ENCODE measurements at places on chromosomes 3 and 15. TPM values are rescaled to one million over a fixed set of nuclear protein-coding genes. Genes with fewer than 3 reads are reported as not detected.
A peak's percentile ranks its signal among the peaks of the same experiment; 100 is the strongest.

SPESP1 gene
- not detected for total RNA-seq

ASB14 gene
- not detected for total RNA-seq

SPINK8 gene
- total RNA-seq = not detected

ADGRG7 gene
- total RNA-seq = 18.3 TPM

- H3K27me3 ChIP-seq = no peaks in the 10 kb centered on the region
- H3K4me3 ChIP-seq = no peak overlapping the region
- no peaks in the 10 kb centered on the region for H3K4me1 ChIP-seq
- no peak overlapping the region for H3K27ac ChIP-seq
- DNase-seq = no peak
Measured at GRCh38 chr3:125428216-125428830, 53.2 kb upstream of the ZNF148 start.

- no peak for DNase-seq
- no peak overlapping the region for H3K4me3 ChIP-seq
- no peaks in the 10 kb centered on the region for H3K27me3 ChIP-seq
- no peak overlapping the region for H3K27ac ChIP-seq
- H3K36me3 ChIP-seq = no peaks in the 10 kb centered on the region
Measured at GRCh38 chr3:58801541-58801940, 135.0 kb upstream of the FAM3D start.

DNA sequence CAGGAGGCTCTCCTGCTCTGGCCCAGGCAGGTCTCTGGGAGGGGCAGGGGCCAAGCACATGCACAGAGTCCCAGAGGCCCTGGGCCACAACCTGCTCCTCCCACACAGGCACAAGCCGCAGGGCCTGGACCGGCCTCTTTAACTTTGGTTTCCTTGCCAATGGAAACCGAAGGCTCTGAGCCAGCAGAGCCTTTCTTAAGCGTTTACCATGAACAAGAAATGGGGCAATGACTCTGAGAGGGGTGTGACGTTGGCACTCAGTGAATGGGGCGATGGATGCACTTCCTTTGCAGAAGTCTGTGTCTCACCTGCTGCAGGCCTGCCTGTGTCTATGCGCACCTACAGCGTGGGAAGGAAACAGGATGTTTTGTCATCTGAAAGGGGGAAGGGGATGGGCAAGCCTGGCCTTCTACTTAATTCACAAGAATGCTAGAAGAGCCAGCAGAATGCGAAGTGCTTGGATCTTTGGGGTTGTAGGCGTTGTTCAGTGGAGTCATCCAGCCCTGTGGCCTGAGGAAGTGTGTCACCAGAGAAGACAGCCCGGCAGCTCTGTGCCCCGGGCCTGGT is 41.8 kb downstream of the IFT122 start:
- H3K4me1 ChIP-seq = no peaks in the 10 kb centered on the region
- H3K4me3 ChIP-seq = no peak overlapping the region
- no peaks in the 10 kb centered on the region for H3K27me3 ChIP-seq
- H3K27ac ChIP-seq = no peak overlapping the region

DNA sequence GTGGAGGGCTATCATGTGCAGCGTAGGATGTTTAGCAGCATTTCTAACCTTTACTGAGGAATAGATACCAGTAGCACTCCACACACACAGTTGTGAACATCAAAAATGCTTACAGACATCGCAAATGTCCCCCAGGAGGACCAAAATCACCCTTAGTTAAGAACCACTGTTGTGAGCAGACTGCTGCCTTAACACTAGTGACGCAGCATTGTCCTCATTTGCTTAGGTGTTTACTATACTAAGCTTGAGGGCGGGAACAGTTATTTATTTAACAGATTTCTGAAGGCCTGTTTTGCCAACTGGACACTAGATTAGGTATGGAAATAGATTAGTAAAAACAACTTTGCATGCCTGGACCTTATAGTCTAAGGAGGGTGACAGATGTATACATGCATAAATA is 2.3 kb downstream of the PPP2R3A start:
- H3K36me3 ChIP-seq = no peaks in the 10 kb centered on the region
- H3K4me1 ChIP-seq = peaks cover 49% of the 10 kb centered on the region
- no peaks in the 10 kb centered on the region for H3K27me3 ChIP-seq

DNA sequence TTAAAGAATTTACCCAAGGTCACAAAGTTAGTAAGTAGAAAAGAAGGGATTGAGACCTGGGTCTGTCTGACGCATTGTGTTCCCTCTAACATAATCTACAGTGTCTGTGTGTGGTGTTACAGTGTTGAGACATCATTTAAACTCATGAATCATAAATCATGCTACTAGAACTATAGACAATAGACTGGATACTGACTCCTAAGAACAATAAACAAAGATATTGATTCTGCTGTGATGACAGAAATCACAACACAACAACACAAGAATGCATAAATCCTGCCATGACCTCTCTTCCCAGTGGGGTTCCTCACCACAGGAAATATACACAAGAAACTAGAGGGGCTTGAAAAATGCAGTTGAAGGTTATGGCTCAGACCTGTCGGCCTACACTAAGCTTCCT is 44.3 kb downstream of the TRIM69 start:
- no peak overlapping the region for H3K4me3 ChIP-seq
- H3K27me3 ChIP-seq = no peaks in the 10 kb centered on the region
- no peak overlapping the region for H3K27ac ChIP-seq
- DNase-seq = no peak
- no peaks in the 10 kb centered on the region for H3K36me3 ChIP-seq

DNA sequence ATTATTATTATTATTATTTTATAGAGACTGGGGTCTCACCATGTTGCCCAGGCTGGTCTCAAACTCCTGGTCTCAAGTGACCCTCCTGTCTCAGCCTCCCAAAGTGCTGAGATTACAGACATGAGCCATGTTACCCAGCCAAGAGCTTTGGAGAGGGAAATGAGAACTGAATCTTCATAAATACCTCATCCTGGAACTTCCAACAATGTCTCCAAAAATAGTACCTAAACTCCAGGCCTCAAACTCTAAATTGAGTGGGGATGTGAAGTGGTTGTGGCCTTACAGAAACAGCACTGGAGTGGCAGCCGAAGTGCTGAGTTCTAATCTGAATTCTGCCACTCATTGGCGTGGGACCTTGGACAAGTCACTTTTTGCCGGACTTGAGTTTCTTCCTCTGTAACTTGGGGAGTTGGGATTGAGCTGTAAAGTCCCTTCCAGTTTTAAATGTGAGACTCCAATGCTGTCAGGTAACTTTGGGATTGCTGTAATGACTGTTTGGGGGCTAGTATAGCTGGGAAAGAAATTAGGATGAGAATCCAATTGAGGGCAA is 10.0 kb upstream of the SRP14 start:
- peak overlapping the region; percentile 75 for H3K27ac ChIP-seq
- no peaks in the 10 kb centered on the region for H3K36me3 ChIP-seq
- H3K4me1 ChIP-seq = peaks cover 73% of the 10 kb centered on the region
- no peak overlapping the region for H3K4me3 ChIP-seq

DNA sequence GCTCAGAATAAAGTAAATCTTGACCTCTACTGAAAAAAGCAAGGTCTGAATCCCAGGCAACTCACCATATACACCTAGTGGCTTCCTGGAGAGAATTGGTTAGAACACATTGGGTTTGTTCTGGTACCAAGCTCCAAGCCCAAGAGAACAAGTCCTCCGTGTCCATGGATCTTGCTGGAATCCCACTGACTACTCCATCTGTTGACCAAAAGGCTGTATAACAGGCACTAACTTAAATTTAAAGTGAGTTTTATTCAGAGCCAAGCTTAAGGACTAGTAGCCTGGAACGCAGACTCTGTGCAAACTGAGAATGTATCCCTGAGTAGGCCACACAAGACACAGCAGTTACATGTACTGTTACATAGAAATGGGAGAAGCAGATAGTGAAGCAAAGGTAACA is 342.1 kb upstream of the LRRC3B start:
- no peak overlapping the region for H3K27ac ChIP-seq
- no peak for DNase-seq
- H3K4me3 ChIP-seq = no peak overlapping the region
- no peaks in the 10 kb centered on the region for H3K27me3 ChIP-seq

DNA sequence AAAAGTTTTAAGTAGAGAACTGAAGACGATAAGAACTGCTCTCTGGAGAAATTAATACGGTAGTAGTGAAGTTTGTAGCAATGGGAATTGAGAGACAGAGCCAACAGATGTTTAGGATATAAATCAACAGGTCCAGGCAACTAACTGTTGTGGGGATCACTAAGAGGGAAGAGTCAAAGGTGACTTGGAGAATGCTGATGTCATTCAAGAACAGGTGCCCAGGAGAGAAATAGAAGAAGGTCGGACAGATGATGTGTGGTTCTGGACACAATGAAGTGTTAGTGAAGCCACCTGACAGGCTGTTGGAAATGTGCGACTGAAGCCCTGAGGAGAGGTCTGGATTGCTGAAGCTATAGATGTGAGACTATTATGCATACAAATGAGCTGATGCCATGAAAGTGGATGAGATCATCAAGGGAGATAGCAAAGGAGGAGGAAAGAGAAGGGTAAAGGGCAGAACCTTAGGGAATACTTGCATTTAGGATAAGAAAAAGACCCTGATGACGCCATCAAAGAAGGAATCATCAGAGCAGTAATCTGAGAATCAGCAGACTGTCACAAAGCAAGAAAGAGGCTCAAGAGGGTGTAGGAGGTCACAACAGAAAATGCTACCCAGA is 183.7 kb downstream of the FRMD5 start:
- H3K4me3 ChIP-seq = no peak overlapping the region
- H3K4me1 ChIP-seq = no peaks in the 10 kb centered on the region
- DNase-seq = no peak

Measured in transverse colon (tissue), 4 donors.